DMS153 (cell line): ENCODE measurements at places on chromosomes 7 and 10.

DNA sequence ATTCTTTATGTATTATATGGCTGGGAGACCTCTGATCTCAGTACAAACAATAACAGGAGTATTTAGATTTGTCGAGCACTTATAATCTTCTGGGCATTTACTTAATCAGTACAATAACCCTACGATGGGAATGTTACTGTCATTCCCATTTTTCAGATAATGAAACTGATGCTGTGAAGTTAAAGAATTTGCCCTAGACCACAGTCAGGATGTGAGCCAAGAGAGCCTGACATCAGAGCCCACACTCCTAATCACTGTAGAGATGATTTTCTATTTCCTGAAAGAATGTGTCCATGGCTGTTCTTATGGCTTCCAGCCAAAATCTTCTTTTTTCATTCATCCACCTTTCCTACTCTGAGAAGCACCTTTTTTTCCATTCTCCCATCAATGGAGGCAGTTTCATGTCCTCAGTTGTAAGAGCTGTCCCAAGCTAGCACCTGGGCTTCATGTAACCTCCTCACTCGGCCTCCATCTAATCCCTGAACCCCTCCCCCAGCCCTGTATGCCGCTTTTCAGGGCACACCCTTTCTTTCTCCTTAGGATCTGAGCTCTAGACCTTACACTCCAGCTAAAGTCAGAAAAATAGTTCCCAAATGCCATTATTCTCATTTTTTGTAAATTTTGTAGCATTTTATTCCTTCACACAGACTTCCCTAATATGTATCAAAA is 12.2 kb upstream of the CAV1 start:
- no peak for DNase-seq

DNA sequence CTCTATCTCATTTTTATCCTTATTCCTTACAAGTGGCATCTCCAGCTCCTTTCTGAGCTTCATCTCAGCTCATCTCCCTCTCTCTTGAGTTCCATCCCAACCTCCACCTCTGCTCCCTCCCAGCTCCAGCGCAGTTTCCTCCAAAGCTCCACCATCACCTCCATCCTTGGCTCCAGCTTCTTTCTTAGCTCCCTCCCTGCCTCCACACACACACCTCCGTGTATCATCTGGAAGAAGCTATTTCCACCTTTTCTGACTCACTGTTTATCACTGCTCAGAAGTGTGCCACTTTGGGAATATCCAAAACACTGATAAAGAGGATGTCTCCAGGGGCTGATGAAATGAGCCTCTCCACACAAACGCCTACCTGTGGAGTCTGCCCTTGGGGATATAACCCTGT is 481.4 kb downstream of the PTPRN2 start:
- DNase-seq = no peak

DNA sequence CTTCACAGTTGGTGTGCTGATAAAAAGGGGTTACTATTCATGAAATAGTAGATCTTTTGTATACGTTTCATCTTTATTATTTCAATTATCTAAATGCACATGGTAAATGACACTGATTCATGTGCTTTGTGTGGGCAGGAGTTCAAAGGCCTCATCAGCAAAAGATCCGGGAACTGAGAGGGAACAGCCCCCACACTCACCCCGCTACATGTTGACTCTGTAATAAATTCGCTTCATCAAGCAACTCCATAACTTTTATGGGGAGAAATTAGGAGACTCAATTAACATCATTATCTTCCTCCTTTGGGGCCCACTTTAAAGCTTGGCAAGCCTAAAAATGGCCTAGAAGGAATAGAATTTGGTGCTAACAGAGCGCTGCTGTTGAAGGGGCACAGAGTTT is 250.7 kb upstream of the BMPER start:
- DNase-seq = no peak

- DNase-seq = no peak
These were observed 95.7 kb upstream of the GLI3 start for GRCh38 chr7:42332605-42333222.

GRCh38 chr7:45001826-45002225 is 1.8 kb downstream of the CCM2 start:
- no peak for DNase-seq

DNA sequence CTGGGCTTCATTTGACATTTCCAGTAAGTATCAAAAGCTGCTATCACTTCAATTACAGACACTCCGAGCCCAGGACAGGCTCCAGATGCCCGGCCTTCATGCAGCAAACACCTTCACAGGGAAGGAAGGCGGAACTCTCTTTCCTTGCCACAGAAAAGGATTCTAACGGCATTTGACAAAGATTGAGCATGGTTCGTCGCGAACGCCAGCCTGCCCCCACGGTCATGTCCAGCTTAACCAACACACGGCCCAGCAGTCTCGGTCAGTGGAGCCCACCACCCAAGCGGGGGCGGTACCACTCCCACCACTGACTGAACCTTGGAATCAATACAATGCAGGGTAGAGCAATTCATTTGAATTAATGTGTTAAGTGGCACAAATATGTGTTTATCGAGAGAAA is 607.2 kb downstream of the DNAJB6 start:
- no peak for DNase-seq

DNA sequence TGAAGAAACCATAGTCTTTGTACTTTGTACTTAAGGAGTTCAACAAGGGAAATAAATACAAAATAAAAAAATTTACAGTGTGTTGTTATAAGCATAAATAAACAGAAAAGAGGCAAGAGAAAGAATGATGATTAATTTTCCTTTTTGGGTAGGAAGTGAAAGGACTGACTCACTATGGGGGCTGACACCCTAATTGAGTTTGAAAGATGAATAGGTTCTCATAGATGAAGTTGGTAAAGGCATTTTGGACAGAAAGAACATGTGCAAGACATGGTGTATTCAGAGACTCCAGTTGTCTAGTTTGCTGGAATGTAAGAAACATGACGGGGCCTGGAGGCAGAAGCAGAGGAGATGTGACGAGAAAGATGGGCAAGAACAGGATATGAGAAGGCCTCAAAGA is 83.7 kb downstream of the VPS50 start:
- DNase-seq = no peak

- no peak for DNase-seq
These were observed 11.5 kb downstream of the HNRNPA2B1 start for GRCh38 chr7:26188957-26189541.

DNA sequence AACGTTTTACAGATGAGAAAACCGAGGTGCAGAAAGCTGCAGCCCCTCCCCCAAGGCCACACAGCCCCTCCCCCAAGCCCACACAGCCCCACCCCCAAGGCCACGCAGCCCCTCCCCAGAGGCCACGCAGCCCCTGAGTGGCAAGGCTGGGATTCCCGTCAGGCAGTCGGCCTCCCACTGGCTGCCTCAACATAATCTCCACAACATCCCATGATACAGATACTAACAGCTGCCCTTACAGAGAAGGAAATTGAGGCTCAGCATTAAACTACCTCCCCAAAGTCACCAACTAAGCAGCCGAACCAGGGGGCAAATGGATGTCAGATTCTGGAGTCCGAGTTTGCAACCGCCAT is 15.9 kb downstream of the SH3PXD2A start:
- no peak for DNase-seq

DNA sequence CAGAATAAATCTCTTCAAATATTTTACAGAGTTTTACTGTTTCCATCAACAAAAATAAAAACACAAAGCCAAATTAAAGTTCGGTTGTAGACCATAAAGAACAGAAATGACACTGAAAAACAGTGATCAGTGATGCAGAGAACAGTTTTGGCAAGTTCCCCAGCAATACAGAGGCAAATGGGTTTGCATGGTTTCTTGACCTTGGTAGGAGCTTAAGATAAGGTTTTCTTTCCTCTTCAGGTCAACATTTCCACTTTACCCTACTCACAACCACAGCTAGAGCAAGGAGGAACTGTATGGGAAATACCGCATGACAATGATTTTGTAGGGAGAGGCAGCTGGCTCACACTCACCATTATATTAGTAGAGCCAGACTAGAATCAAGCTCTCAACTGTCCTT is 199.5 kb downstream of the SH2D4B start:
- DNase-seq = no peak

DNA sequence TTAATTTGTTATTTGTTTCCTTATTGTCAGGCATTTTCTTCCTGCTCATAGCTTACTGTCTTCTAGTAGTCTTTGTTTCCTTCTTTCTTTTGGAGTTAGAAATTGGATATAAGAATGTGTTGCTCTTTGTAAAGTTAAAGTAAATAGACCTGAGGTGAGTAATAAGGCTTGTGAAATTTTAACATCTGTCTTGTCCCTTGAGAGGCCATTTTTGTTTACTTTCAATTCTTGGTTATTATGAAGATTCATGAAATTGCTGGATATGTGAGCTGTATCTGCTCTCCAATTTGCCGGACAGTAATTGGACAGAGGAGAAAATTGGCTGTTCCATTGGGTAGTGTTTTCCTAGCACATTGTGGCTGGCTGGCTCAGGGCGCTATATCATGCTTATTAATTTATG is 260.7 kb downstream of the EXOC4 start:
- DNase-seq = no peak

- DNase-seq = no peak
These were observed 326.1 kb downstream of the PLXDC2 start for GRCh38 chr10:20142311-20142710.

GRCh38 chr7:14144538-14144937 is 155.1 kb upstream of the ETV1 start:
- no peak for DNase-seq

- DNase-seq = no peak
These were observed 13.7 kb downstream of the DOCK4 start for GRCh38 chr7:112192236-112193154.

DNA sequence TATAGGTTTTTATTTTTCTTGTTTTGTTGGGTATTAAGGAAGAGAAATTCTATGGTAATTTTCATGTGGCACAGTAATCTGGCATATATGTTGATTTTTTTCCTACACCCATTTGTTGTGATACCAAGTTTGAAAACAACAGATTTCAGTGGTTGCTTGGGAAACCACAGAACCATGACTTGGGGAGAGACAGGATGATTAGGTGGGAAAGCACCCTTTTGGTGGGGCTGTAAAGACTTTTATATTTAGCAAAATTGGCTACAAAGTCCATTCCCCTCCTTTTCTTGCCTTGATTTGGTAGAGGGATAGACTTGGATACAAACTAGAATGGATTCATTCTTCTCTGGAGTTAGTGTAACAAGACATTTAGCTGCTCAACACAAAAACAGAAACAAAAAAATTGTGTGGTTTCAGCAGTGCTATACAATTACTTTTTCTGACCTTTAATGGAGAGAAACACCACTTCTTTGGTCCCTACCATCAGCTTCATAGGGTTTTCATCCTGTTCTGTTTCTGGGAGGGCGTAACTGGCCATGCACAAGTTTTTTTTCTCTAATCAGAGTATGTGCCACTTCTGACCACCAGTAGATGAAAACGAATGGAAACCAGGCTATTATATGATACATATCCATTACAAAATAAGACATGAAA is 52.7 kb downstream of the FIGNL1 start:
- DNase-seq = no peak

GRCh38 chr7:5477723-5478531 is 54.3 kb upstream of the TNRC18 start:
- no peak for DNase-seq

GRCh38 chr7:43112459-43112940 is at the start of gene HECW1:
Gene HECW1, plus strand, starts transcription at chr7:43112647. Its CDS starts 131,259 bp downstream, at chr7:43243906.
- DNase-seq = no peak
